ENCODE measurements at places on chromosomes 16 and 17.

DNA sequence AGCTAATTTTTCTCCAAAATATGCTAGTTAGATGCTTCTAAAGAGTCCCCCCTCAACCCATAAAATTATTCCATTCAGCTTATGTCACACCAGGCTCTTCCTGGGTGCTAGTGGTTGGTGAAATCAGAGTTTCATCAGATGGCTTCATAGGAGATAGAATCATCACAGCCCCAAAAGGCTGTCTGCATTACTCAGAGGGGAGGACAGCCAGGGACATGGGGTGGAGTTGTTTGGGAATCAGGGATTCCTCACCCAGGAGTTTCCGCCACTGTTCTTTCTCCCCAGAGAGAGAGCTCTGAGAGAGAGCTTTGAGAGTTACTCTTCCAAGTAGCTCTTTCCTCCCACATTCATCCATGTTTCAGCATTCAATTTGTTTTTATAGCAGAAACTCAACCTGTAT, 288 bp upstream of the KRT34 start:
- no peak for DNase-seq

DNA sequence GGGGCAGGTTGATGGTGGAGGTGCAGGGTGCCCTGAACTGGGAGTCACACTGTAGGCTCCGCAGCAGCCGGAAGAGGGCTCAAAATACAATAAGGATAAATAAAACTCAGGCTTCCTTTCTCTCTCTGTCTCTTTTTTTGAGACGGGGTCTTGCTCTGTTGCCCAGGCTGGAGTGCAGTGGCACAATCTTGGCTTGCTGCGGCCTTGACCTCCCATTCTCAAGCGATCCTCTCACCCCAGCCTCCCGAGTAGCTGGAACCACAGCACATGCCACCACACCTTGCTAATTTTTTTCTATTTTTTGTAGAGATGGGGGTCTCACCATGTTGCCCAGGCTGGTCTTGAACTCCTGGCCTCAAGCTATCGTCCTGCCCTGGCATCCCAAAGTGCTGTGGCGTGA, 32.9 kb upstream of the NPTX1 start:
- DNase-seq = no peak

GRCh38 chr17:20022701-20023100, 13.5 kb downstream of the SPECC1 start:
- DNase-seq = no peak

GRCh38 chr17:57682701-57683100, 62.4 kb downstream of the CCDC182 start:
- no peak for DNase-seq

DNA sequence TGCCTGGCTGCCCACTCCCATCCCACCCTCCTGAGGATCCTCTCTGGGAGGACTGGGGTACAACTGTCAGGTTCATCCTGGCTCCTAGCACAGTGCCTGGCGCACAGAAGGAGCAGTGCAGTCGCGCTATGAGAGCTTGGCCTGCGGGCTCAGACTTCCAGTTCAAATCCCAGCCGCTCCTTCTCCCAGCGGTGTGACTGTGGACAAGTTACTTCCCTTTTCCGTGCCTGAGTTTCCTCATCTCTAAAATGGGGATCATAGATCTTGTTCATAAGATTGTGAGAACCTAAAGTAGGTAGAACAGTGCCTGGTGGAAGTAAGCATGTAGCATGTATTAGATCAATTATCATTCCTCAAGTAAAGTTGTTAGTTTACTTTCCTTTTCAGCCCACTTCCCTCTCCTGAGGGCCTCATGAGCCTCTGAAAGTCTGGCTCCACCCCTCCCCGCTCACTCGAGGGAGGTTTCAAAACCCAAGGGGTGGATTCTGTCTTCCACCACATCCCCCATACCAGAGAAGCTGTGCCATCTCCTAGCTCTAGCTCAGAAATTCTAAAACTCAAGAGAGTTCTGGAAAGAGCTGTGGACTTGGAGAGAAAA, 19.9 kb upstream of the COL1A1 start:
- DNase-seq = no peak
